Activated T-helper 1 cell treated with Interleukin-2 at 50 U/mL for 16 hours (primary cell): ENCODE measurements at places on chromosomes 2 and 18.

- DNase-seq: no peak
These were observed 11.1 kb downstream of the C2orf74 start for GRCh38 chr2:61173116-61173515.

- no peak for DNase-seq
These were observed 548.5 kb upstream of the SLC8A1 start for GRCh38 chr2:41000374-41000773.

- no peak for DNase-seq
These were observed 106.3 kb downstream of the TFCP2L1 start for GRCh38 chr2:121178730-121179129.

GRCh38 chr2:152525277-152525838 is 190.4 kb downstream of the FMNL2 start:
- no peak for DNase-seq

DNA sequence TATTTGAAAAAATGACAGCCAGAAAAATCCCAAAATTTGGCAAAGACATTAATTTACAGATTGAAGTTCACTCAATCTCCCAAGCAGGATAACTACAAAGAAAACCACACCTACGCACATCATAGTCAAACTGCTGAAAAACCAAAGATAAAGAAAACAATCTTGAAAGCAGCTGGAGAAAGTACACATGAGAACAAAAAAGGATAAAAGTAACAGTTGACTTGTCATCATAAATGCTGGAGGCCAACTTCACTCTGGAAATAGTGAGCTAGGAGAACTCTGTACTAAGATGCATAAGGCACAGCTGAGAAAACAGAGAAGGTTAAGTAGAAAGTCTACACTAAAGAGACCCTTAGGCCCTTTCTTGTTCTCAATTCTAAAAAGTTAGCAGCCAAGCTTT is 73.1 kb downstream of the TLK1 start:
- DNase-seq: no peak

DNA sequence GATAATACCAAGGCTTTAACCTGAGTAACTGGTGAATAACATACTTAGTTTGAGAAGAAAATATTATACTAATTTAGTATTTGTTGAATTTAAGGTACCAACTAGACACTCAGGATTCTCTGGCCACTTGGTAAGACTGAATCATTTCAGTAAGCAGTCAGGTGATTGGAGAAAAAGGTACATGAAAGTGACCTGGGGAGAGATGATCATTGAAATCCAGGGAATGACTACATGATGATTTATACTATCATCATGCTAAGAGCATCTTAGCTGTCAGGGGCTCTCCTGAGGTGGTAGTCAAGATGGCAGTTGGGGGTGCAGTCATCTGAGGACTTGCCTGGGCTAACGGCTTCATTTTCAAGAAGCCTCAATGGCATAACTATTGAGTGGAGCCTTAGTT is 571.2 kb upstream of the ACVR2A start:
- no peak for DNase-seq

- no peak for DNase-seq
These were observed 12.5 kb upstream of the NAB1 start for GRCh38 chr2:190636361-190636760.

DNA sequence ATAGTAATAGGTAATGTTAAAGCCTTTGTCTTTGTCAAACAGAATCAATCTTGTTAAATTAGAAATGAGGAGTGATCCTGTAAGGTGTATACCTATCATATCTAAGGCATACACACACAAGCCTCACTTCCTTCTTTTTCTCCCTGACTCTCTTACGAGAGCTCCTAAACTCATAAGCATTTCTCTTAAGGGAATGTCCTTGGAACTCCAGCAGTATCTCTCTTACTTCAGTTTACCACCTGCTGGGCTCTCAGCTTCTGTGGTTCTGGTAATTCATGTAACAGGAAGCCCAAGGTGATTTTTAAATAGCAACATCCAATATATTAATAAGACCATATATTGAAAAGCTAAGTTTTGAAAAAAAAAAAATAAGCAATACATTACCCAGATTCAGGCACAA is 85.9 kb downstream of the UBE2E3 start:
- no peak for DNase-seq

DNA sequence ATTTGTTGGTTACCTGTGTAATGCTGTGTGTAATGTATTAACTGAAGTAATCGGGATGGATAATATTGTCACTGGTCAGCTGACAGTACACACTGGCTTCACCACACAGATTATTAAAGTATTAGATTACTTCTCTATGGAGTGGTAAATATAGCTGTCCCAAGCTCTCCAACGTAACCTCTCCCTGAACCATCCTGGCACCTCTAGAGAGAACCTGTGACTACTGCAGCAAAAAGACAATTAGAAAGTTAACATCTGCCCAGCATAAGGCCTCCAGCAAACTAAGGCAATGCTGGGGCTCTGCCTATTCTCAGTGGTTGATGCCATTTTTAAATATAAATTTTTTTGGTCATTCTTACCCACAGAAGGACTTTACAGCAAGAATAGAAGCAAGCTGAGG is 351.3 kb downstream of the GPD2 start:
- DNase-seq: no peak

GRCh38 chr2:38775097-38775920 is 2.7 kb upstream of the GEMIN6 start:
- DNase-seq: no peak

DNA sequence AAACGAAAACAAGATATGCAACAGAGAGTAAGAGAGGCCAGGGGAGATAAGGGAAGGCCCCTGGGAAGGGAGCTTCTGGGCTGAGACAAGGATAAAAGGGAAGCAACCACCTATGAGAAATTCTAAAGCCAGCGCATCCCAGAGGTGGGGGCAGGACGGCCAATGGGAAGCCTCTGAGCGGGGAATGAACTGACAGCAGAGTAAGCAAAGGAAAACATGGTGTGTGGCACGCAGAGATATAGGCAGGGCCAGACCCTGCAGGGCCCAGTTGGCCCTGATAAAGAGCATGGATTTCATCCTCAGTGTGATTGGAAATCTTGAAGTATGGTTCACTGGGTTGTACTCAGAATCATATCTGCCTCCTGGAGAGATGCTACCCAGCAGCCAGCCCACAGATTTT is 78.7 kb downstream of the IRS1 start:
- no peak for DNase-seq

DNA sequence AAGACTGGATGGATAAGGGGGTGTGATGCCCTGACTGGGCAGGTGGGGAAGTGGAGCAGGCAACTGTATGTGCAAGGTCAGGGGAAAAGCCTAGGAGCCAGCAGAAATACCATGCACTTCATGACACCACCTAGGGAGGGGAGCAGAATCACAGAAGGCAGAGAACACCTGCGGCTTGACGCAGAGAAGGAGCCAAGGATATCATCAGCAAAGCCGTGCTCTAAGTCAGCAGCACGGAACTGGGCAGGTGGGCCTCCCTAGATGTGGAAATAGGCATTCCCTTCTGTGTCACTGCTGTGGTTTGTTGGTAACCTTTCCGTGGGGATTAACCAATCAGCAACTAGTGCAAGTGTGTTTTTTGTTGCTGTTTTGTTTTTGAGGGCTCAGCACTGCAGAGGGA is 41.3 kb downstream of the HDLBP start:
- DNase-seq: no peak

GRCh38 chr18:23384778-23385736 is 68.0 kb upstream of the RIOK3 start:
- no peak for DNase-seq

DNA sequence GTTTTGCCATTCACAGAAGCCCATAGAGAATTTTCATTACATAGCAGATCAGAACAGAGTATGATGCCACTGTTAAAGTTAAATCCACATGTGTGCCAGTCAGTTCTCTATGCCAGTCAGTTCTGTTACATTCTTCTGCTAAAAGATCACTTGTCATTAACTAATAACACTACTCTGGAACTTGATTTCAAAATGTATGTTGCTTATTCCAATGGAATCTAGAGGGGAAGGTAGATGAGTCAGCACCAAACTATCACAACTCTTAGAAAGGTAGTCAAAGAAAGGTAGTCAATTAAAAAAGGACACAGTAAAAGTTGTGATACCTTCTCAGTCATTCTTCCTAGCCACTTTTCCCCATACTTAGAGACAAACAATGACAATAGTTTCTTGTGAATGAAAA is 1214.4 kb downstream of the LRP1B start:
- DNase-seq: no peak

DNA sequence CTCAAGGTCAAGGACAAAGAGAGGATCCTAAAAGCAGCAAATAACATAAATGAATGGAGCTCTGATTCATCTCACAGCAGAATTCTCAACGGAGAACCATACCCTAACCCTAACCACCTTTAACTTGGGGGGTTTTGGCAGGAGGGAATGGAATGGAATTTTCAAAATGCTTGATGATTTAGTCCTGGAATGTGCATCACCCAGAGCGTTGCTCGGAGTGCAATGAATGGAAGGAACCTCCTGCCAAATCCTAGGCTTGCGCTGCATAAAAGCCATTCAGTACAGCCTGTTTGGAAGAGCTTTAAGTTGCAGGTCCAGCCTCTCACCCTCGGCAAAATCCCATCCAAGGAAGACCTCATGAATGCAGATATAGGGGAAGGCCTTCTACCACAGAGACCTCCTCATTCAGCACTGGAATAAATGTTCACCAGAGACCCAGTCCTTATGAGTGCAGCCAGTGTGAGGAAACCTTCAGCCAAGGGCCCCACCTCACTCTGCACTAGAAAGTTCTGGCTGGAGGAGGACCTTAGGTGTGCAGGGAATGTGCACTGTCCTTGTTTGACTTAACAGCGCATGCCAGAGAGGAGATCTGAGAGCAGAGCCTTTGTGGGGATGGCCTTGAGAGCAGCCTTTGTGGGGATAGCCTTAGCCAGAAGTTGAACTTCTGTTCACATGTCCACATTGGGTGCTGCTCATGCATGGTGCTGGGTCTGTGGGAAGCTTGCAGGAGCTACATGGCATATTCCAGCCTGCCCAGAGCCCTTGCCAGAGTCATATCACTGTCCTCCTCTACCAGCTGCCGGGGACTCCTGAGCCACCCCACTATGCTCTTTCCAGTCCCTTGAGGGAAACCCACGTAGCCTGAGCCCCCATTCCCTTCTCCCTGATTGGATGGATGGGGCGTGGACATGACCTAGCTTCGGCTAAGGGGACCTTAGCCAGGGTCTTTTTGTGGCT is 30.5 kb downstream of the ASB1 start:
- no peak for DNase-seq

- DNase-seq: no peak
These were observed 27.7 kb upstream of the SMCHD1 start for GRCh38 chr18:2627821-2628276.

DNA sequence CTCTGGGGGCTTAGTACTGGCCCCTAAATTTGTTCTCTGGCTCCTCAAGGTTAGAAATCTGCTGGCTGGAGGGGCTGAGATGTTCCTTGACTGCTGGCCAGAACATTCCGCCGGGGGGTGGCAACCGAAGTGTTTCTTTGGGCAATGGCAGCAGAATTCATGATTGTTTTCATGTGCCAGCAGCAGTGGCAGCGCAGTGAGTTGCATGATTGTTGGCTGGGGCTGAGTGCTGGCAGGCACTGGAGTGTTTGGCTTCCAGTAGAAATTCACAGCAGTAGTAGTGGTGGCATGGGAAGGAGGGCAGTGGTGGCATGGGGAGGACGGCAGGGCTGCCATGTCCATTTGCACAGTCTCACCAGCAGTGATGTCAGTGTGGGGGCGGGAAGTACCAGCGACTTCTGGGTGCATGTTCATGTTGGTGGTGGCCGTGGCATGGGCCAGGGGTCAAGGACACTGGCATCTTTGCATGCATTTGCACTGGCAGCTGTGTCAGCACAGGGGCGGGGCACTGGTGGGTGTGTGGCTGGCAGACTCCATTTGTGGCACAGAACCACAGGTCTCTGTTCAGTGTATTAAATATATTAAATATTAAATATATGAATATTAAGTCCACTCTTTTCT is 130.6 kb upstream of the CDH7 start:
- no peak for DNase-seq

DNA sequence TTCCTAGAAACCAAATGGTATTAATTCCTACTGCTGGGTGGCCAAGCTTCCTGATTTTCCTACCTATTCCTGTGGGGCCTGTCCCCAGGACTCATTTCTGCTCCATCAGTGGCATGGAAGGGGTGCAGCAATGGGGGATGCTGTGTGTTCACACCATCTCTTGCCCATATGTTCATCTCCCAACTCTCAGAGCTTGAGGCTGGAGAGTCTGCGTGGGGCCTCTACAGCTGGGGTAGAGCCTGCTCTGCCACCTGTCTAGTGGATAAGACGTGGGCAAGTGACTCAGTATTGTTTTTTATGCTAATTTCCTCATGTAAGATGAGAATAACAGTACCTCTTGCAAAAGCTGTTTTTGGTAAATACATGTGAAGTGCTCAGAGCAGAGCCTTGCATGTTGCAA is 149.8 kb downstream of the ACTR3 start:
- DNase-seq: no peak

DNA sequence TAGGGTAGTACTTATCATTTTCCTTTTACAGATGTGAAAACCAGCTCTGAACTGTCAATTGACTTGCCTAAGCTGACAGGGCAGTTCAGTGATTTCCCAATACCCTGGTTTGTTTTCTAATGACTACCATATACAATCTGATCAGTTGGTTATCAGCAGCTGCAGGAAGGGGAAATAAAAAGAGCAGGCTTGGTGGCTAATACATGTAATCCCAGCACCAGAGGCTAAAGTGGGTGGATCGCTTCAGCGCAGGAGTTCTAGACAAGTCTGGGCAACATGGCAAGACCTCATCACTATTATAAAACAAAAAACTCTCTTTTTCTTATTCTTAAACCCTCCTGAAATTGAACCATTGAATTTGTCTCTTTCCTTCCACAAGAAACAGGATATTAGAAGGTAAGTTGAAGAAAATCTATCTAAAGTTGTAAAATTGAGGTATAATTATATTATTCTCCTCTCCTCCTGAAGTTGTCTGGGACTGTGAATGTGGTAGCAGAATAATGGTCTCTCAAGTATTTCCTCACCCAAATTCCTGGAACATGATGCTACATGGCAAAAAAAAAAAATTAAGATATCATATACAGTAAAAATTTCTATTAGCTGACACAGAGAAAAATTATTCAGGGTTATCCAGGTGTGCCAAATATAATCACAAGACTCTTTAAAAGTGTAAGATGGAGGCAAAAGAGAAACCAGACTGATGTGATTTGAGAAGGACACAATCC is 1441.6 kb downstream of the SUCLG1 start:
- DNase-seq: no peak

- DNase-seq: no peak
These were observed 552 bp downstream of the CNPPD1 start for GRCh38 chr2:219175928-219176817.
